ENCODE measurements at places on chromosomes 1 and 21. TPM values are rescaled to one million over a fixed set of nuclear protein-coding genes. Genes with fewer than 3 reads are reported as not detected.

DNA sequence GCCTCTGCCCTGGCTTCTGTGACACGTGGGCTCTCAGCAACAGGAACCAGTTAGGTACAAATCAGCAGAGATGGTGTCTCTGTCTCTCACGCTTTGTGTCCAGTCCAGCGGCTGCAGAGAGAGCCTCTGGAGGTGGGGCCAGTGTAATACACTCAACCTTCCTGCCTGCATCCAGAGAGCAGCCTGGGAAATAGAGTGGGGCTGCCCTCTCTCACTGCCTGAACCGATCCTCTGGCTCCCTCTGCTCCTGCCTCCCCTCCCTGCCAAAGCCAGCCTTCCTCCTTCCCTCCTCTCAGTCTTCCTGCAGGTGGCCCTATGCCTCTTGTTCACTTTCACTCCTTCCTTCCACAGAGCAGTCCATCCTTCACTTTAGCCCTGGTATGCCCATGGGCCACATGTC is at the start of gene ZNF648:
Gene ZNF648, minus strand, starts transcription at position 119 of the 400 bp plus-strand sequence. CDS start 3,702 bp downstream, outside the sequence.
- no peaks in the 10 kb centered on the region for H3K4me1 ChIP-seq
- H3K36me3 ChIP-seq, result no peaks in the 10 kb centered on the region
- DNase-seq, result peak; percentile 3
- no peak within 1 kb of the TSS for H3K4me3 ChIP-seq
- H3K27ac ChIP-seq, result no peak within 1 kb of the TSS

GRCh38 chr1:113021430-113022085 is 51.4 kb upstream of the LRIG2 start:
- H3K27me3 ChIP-seq, result no peaks in the 10 kb centered on the region
- no peaks in the 10 kb centered on the region for H3K4me1 ChIP-seq
- H3K27ac ChIP-seq, result no peak overlapping the region
- no peak overlapping the region for H3K4me3 ChIP-seq
- DNase-seq, result peak; percentile 41
- H3K36me3 ChIP-seq, result no peaks in the 10 kb centered on the region

GRCh38 chr1:243663651-243664050 is 186.4 kb downstream of the AKT3 start:
- DNase-seq, result no peak
- no peak overlapping the region for H3K27ac ChIP-seq
- H3K36me3 ChIP-seq, result peaks cover 16% of the 10 kb centered on the region

OVAAL gene
- total RNA-seq, result not detected

DNA sequence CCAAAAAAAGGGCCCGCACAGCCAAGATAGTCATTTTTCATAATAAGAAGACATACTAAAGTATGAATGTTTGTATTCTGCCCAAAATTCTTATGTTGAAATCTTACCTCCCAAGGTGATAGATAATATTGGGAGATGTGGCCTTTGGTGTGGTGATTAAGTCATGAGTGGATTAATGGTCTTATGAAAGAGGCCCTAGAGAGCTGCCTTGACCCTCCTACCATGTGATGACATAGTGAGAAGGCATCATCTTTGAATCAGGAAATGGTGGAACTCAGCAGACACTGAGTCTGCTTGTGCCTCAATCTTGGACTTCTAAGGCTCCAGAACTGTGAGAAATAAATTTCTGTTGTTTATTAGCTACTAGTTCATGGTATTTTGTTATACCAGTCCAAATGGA is 11.8 kb upstream of the RNPC3 start:
- no peaks in the 10 kb centered on the region for H3K36me3 ChIP-seq
- H3K27me3 ChIP-seq, result no peaks in the 10 kb centered on the region

LCE1A gene
- not detected for total RNA-seq

FCGR3A gene
- not detected for total RNA-seq

- no peak for DNase-seq
- H3K27me3 ChIP-seq, result no peaks in the 10 kb centered on the region
- H3K27ac ChIP-seq, result no peak overlapping the region
- H3K4me3 ChIP-seq, result no peak overlapping the region
- no peaks in the 10 kb centered on the region for H3K36me3 ChIP-seq
- no peaks in the 10 kb centered on the region for H3K4me1 ChIP-seq
Observed at GRCh38 chr1:2801046-2801445, 447 bp downstream of the TTC34 start.

ILDR2 gene
- total RNA-seq, result not detected

- no peak overlapping the region for H3K27ac ChIP-seq
- H3K4me1 ChIP-seq, result no peaks in the 10 kb centered on the region
- no peaks in the 10 kb centered on the region for H3K36me3 ChIP-seq
- DNase-seq, result no peak
- H3K27me3 ChIP-seq, result no peaks in the 10 kb centered on the region
Observed at GRCh38 chr1:180722586-180722985, 90.8 kb downstream of the XPR1 start.

DNA sequence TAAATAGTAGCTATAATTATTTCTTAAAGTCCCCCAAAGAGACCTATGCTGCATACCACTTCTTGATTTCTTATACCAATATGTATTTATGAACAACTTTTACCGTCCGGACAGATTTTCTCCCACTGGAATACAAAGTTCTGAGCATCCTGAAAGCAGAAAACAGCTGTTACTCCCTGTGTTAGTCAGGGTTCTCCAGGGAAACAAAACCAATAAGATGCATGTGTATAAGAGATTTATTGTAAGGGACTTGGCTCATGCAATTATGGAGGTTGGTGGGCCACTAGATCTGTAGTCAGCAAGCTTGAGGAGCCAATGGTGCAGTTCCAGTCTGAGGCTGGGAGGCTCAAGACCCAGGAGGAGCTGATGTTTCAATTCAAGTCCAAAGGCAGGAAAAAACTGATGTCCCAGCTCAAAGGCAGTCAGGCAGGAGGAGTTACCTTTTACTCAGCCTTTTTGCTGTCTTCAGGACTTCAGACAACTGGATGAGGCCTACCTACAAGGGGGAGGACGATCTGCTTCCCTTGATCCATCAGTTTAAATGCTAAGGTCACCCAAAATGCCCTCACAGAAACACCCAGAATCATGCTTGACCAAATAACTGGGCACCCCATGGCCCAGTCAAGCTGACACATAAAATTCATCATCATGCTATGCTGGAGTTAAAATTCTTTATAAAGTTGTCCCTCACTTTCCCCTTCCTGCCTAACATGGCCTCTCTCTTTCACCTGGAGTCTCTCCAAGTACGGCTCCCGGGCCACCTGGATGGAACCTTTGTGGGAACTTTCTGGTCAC is 24.3 kb upstream of the ATF3 start:
- no peaks in the 10 kb centered on the region for H3K4me1 ChIP-seq
- no peak overlapping the region for H3K27ac ChIP-seq
- H3K36me3 ChIP-seq, result no peaks in the 10 kb centered on the region
- no peak overlapping the region for H3K4me3 ChIP-seq
- no peak for DNase-seq
- peaks cover 45% of the 10 kb centered on the region for H3K27me3 ChIP-seq

All from GM23248 (cell line).